KBM-7 (cell line): ENCODE measurements at places on chromosomes 5 and 9.

GRCh38 chr9:92617951-92618510 lies 51.9 kb downstream of the IPPK start:
- no peak for DNase-seq

DNA sequence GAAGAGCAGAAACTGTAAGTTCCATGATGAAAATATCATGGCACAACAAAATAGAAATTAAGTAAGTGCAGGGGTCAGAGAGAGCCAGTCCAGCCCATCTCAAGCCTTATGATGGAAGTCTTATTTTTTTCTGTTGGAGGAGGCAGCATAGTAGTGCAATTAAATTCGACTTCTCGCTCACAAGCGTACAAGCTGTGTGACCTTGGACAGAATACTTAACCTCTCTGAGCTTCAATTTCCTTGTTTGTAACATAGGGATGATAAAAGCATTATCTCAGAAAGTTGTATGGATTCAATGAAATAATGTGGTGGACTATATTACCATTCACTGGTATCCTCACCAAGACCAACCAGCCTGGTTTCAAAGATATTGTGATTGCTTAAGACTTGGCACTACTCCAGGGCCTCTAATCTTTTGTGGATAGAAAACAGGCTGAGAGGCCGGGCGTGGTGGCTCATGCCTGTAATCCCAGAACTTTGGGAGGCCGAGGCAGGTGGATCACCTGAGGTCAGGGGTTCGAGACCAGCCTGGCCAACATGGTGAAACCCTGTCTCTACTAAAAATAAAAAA lies 26.8 kb upstream of the MVB12B start:
- no peak for DNase-seq

GRCh38 chr5:138947780-138948179 lies 72.6 kb upstream of the LRRTM2 start:
- DNase-seq = no peak

GRCh38 chr5:115440782-115441451 lies 103.7 kb downstream of the FEM1C start:
- no peak for DNase-seq

GRCh38 chr9:134836406-134836970 lies 44.1 kb upstream of the FCN2 start:
- DNase-seq = no peak

DNA sequence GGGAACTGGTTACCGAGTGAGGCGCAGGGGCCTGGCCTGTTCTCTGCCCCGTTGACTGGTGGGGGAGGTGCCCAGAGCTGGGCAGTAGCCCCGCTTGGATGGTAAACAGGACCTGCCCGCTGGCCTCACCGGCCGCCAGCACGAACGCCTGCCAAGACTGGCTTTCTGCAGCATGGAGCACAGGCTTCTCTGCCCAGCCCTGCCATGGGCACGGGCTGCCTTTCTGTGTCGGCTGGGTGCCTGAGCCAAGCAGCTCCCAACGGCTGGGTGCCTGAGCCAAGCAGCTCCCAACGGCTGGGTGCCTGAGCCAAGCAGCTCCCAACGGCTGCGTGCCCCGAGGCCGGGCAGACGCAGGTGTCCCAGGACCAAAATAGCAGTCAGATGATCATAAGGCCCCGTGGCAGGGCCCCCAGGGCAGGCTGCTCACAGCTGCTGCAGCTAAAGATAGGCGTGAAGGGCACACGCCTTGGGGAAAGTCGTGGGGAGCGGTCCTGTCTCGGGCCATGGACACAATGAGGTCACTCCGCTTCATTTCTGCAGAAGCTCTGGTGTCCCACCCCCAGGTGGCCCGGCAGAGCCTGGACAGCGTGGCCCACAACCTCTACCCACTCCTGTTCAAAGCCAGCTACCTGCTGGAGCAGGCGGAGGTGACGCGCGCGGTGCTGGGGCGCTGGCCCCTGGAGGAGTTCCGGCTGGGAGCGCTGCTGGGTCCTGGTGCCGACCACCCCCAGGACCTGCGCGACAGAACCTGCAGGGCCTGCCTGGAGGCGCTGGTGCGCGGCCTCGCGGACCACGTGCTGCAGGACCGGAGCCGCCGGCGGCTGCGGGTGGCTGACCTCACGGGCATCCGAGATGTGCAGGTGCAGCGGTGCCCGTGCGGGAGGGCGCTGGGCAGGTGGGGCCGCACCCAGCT lies at the start of gene LRRC14B:
LRRC14B (plus strand) TSS at position 460 of the 913 bp plus-strand sequence; CDS start at position 504, 44 bp downstream.
- DNase-seq = no peak

GRCh38 chr5:103668281-103668680 lies 105.7 kb upstream of the NUDT12 start:
- no peak for DNase-seq

DNA sequence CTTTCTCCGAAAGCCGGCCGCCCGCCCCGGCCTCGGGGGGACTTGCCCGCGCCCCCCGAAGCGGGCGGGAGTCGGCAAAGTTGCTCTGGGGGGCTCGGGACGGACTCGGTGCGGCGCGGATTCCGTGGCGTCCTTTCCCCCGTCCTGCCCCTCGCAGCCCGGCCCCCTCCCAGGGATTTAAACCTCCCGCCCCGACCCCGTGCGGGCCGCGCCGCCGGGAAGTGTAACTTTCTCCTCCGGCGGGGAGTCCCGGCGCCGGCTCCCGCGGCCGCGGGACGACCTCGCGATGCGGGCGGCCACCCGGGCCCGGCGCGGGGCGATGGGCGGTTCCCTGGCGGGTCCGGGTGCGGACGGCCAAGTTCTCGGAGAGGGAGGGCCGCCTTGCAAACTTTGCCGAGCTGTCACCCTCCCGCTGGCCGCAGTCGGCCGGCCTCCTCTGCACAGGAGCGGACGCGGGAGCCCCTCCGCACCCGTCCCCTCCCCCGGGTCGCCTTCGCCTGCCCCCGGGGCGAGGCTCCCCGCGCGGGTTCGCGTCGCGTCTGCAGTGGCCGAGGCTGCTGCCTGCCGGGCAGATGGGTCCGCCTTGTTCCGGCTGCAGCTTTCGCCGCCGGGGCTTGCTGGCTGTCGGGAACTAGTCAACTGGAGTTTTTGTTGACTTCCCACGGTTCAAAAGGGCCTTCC lies 732 bp downstream of the PBX3 start:
- peak; percentile 40 for DNase-seq

GRCh38 chr5:40409601-40410000 lies 270.1 kb upstream of the PTGER4 start:
- peak; percentile 81 for DNase-seq

DNA sequence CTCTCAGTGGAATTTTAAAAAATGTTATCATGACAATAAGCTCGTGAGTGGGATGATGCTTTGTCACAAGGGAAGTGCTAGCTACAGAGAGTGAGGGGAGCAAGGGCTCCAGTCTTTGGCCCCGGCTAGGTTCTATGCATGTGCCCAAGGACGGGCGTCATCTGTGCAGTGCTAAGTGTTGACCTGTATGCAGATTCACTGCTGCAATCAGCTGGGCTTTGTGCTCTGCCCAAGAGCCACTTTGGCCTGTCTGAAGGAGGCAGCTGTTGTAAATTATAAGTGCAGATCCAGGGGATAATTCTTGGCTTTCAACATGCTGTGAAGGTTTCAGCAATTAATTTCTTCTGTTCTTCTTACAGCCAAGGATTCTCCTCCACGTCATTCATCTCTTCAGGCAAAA lies 268.6 kb downstream of the PSAT1 start:
- DNase-seq = no peak

GRCh38 chr5:168916266-168916665 lies 337.1 kb upstream of the PANK3 start:
- no peak for DNase-seq

DNA sequence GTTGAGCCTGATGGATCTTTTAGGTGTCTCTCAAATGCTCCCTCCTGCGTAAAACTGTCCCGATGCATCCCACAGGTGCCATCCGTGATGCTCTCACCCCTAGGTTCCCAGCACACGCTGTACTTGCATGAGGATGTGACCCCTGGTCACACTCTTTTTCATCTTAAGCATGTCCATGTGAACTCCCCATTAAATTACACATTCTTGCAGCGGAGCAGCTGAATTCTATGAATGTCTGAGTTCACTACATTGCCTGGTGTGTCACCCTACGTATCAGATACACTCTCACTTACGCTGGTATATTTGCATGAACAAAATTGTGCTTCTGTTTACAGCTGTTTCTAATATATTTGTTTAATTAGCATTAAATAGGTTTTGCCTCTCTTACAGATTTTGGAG lies 105.3 kb upstream of the RETREG1 start:
- DNase-seq = no peak

DNA sequence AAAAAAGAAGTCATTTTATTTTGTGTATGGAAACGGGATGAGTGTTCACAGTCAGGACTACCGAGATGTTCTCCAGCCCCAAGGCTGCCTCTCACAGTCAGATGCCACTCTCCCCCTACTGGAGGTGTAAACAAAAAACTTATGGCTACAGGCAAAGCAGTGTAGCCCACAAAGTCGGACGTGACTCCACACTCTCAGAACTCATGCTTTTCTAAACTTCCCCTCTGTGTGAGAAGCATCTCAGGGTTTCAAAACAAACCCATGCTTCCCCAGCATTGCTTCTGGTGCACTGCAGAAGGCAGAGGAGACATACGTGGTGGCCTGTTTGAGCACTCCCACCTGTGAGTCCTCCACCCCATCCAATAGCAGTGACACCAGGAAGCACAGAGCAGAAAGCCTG lies 580.3 kb downstream of the BNC2 start:
- DNase-seq = no peak

DNA sequence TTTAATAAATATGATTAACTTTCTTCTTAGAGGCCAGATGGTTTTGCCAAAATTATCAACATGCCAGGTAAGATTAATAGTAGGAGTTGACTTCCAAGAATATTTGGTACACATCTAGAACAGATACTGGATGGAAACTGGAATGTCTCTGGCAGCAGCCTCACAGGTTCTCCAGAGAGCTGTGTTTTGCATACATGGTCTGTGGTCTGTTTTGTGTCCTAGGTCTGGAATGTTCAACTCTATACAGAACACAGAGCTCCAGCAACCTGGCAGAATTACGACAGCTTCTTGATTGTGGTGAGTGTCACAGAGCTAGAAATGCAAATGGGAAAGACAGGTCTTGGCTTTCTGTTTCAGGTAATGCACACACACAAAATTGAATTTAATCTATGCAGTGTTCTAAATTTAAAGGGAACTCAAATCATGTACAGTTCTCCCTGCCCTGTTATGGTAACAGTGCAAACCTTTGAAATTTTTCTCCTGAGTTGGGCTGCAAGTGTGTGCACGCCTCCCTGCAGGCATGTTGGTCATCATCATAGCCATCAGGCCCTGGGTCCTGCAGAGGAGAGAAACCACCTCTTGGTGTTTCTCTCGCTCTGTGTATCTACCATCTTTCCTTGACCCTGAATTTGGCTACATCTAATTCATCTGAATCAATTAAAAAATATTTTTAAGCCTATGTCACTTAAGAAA lies 58.3 kb downstream of the PIK3R1 start:
- no peak for DNase-seq

GRCh38 chr5:22651355-22651754 lies 201.8 kb downstream of the CDH12 start:
- no peak for DNase-seq

GRCh38 chr9:126528111-126528510 lies 85.6 kb upstream of the LMX1B start:
- no peak for DNase-seq

DNA sequence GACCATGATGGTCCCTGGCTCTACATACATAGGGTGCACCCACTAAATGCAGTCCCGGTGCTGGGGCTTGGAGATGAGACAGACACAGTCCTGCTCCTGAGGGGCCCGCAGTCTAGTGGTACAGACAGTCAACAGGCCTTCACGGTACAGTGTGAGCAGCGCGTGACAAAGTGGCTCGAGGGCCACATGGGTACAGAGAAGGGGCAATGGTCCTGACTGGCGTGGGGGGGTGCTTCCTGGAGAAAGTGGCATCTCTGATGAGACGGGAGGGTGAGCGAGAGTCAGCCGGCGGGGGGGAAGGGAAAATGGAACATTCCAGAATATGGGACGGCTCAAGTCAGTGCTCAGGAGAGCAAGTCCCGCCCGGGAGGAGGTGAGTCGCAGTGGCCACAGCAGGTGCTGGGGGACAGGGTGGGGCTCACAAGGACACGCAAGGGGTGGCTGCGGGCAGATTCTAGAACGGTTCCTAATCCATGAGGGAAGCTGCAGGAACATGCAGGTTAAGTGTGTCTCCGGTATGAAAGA lies 38.0 kb downstream of the WHRN start:
- no peak for DNase-seq

- no peak for DNase-seq
Observed at GRCh38 chr9:125233678-125234077, 7.5 kb downstream of the HSPA5 start.

DNA sequence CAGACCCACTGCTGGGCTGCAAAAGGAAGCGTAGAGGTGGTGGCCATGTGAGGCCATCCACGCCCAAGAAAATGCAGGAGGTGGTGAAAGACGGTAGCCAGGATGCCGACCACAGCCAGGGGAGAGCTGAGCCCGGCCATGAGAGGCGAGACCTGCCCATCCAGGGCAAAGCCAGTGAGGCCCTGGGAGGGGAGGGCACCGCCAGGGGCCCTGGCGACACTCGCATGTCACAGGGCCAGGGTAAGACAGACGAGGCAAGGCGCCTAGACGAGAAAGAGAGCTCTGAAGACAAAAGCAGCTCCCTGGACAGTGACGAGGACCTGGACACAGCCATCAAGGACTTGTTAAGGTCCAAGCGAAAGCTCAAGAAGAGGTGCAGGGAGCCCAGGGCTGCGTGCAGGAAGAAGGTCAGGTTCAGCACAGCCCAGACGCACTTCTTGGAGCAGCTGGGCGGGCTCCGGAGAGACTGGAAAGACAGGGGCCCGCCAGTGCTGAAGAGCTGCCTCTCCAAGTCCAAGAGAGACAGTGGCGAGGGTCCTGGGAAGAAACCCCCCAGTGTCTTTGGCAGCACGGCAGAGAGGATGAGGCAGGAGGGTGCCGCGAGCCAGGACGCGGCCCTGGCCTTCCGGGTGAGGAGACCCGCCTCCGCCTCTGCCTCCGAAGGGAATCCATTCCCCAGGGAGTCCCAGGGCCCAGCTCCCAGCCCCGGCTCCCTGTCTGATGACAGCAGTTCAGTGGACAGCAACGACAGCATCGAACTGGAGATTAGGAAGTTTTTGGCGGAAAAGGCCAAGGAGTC lies 6.9 kb downstream of the PPP1R26 start:
- no peak for DNase-seq

- no peak for DNase-seq
Observed at GRCh38 chr9:70159630-70160029, 99.1 kb upstream of the SMC5 start.

GRCh38 chr5:1367149-1367548 lies 22.2 kb upstream of the CLPTM1L start:
- no peak for DNase-seq

- no peak for DNase-seq
Observed at GRCh38 chr9:105391288-105391687, 56.5 kb upstream of the FSD1L start.

- no peak for DNase-seq
Observed at GRCh38 chr5:39640552-39640951, 215.8 kb upstream of the DAB2 start.

GRCh38 chr5:1255081-1255561 lies 29.9 kb downstream of the SLC6A18 start:
- no peak for DNase-seq
